GM12864 (cell line): ENCODE measurements at places on chromosomes 6 and 20.
A peak's percentile ranks its signal among the peaks of the same experiment; 100 is the strongest.

GRCh38 chr20:63065911-63066310 is 59.1 kb upstream of the BHLHE23 start:
- no peak for DNase-seq

GRCh38 chr20:62066983-62067433 is 1.3 kb upstream of the TAF4 start:
- no peak for DNase-seq

DNA sequence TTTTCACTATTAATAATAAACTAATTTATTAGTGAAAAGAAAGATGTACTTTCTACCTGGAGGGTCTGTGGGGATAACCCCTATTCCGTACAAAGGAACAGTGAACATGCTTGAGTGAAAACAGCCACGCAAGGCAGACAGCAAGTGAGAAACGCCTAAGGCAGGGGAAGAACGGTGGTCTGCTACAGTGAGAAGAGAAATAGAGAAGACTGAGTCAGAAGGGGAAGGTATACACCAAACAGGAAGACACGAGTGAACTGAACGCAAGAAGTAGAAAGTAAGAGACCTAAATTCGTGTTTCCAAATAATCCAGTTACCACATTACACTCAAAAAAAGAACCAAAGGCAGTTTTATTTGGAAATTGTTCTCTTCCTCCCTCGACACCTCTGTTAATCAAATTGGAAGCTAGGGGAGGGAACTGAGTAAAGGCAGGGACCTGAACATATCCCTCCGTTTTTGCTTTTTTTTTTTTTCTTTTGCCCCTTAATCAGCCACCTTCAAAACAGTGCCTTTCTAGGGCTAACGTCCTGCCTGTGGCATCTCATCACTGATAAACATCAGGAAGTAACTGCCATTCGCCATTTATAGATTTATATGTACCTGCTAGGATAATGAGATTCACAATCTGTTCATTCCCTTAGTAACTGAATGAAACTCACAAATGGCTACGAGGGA is 48.9 kb downstream of the ATXN1 start:
- peak; percentile 24 for DNase-seq

- DNase-seq: no peak
These were observed 103.5 kb downstream of the SCP2D1 start for GRCh38 chr20:18916886-18917750.

DNA sequence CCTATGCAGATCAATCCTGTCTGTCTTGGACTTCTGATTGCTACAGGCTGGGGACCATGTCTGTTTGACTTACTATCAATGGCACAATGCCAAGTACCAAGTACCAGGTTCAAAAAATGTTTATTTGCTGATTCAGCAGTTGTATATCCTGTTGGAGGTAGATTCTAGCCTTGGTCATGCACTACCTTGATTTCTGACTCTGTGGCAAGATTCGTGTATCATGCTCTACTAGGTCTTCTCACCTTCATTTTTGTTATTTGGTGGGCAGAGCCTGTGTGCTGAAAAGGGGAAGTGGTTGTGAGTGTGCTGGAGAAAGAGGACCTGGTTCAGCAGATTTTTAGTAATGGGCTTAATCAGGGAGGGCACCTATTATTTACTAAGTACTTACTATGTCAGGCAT is 192.4 kb upstream of the MYLIP start:
- DNase-seq: peak; percentile 55

- peak; percentile 92 for DNase-seq
These were observed at the start of gene GPANK1 for GRCh38 chr6:31664790-31665500. Gene GPANK1 (minus strand): TSS chr6:31664997. CDS start chr6:31664478, 519 bp downstream.

DNA sequence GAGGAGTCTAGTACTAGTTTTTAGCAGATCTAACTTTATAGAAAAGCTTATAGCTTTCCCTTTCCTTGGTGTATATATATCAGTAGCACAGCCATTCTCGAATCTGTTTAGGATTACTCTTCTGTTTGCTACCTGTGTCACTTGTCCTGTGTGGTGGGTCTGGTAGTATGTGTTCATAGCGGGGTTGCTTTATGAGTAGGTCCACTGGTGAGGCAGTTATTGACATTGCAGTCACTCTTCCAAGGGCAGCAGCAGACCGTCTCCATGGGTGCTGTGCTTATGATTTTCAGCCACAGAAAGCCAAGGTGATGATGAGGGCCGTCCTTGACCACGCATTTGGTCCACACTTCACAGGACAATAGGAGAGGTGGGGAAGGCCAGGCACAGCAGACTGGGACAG is 171.5 kb downstream of the CDKAL1 start:
- DNase-seq: no peak

DNA sequence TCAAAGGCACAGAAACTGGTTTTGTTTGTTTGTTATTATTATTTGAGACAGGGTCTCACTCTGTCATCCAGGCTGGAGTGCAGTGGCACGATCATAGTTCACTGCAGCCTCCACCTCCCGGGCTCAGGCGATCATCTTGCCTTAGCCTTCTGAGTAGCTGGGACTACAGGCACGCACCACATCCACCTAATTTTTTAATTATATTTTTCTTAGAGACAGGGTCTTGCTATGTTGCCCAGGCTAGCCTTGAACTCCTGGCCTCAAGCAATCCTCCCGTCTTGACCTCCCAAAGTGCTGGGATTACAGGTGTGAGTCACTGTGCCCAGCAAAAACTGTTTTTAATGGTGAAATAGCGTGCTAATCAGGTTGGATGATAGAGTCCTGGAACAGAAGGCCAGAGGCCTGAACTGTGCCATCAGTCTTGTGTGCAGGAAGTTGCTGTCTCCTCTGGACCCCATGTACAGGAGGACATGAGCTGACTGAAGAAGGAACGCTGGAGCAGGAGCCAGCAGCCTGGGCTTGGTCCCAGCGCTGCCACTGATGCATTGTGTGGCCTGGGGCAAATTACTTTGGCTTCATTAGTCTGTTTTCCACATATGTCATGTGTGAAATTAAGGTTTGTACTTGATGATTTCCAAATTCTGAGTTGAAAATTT is 4.9 kb downstream of the TM9SF4 start:
- no peak for DNase-seq

GRCh38 chr20:36467076-36467999 is 74.0 kb upstream of the MYL9 start:
- DNase-seq: no peak

- no peak for DNase-seq
These were observed 128.6 kb downstream of the RNF144B start for GRCh38 chr6:18515767-18516166.

DNA sequence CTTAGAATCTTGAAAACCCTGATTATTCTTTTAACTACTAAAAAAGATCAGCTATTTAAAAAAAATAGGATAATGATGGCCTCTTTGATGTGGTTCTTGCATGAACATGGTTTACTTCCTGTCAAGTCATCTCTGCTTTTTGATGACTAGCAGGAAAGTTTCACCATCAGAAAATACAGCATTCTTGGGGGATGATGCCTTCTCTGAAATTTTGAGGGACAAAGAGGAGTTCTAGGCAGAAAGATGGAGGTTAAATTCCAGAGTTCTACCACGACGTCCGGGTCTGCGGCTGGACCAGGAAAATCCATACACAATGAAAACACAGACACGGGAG is 130.4 kb downstream of the OLIG3 start:
- no peak for DNase-seq

GRCh38 chr6:136136274-136136673 is 113.8 kb downstream of the MTFR2 start:
- DNase-seq: no peak

DNA sequence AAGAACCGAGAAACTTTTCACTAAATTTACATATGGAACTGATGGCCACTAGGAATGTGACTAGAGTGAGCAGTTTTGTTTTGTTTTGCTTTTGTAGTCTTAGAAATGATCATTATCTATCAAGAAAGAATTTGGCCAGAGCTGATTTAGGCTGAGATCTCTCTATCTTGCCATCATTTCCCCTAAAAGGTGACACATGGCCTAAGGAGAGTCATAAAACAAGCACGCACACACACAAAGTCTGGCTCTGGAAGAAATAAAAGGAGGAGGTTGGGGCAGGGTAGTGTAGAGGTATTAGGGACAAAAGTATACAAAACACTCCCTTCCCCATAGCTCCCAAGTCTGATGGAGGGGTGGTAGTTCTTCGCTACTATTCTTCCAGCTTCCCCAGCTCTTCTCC is 56.4 kb downstream of the RIPOR2 start:
- DNase-seq: no peak

DNA sequence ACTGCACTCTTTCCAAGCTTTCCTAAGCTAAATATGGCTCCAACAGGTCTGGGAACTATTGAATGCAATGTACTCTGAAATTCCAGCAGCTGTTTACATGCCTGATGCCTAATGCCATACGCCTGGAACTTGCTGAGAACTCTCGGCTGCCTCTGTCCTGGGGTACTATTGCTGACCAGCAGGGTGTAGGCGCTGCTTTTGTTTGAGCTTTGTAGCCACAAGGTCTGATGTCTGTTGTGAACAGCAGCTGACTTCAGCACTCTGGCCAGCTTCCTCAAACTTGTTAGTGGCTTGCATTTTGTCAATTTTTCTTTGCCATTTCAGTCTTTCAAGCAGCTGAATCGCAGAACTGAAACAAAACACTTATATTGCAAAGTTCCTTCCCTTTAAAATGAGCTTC is 26.7 kb downstream of the SAYSD1 start:
- DNase-seq: no peak

DNA sequence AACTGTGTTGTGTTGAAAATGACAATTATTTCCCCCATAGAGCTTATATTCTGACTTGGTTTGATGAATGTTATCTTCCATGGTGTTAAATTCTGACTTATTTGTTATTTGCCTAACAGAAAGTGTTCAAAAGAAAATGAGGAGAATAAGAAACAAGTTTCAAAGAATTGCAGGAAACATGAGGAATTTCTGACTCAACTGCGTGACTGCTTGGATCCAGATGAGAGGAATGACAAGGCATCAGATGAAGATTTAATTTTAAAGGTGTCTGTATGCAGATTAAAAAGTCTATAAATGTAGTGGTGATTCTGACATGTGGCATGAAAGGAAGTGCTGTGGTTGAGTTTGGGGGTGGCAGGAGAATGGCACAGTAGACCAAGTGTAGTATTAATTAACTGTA is 50.6 kb downstream of the CCDC170 start:
- no peak for DNase-seq

DNA sequence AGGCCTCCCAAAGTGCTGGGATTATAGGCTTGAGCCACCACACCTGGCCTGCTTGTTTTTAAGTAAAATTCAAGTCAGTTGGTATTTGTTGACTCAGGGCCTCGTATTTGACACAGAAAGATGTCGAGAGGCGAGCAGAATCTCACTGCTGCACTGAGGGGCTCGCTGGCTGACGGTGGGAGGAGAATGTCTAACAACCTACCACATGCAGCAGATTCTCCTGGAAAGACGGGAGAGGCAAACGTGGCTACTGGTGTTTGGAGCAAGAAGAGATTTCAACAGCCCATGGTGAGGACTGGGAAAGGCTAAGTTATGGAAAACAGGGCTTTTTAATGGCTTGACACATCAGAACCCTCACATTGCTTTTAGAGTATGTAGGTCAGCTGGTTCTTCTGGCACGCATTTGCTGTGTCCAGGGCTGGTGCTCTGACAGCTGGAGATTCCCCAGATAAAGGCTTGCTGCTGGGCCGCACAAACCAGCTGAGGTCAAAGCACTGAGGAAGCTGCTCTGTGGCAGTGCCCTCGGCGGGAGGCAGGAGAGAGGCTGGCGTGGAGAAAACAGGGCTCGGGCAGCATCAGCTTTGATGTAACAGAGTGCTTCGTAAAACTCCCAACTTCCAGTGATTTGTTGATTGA is 84.2 kb upstream of the FRMD1 start:
- DNase-seq: no peak

DNA sequence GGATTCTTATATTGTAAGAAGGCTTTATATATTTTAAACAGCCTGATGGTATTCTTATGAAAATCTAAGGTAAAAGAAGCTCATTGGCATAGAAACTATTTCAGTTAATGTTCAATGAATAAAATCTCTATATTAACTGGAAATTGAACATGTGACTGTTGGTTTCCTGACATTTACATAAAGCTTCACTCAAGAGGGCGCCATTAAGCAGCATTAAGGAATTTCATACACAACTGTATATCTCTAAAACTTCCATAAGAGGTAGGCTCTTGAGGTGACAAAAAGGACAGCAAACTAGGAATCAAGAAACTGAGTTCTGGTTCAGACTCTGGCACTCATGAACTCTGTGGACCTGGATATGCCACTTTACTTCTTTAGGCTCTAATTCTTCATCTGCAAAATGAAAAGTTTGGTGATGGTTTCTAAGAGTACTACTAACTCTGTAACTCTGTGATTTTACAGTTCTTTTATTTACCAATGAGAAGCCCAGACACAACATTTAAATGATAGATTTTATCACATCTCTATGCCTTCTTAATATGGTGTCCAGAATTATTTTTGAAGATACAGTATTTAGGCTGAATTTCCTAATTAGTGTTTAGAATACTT is 147.5 kb downstream of the FLRT3 start:
- DNase-seq: no peak

GRCh38 chr6:117552618-117553017 is 49.7 kb downstream of the GOPC start:
- no peak for DNase-seq

DNA sequence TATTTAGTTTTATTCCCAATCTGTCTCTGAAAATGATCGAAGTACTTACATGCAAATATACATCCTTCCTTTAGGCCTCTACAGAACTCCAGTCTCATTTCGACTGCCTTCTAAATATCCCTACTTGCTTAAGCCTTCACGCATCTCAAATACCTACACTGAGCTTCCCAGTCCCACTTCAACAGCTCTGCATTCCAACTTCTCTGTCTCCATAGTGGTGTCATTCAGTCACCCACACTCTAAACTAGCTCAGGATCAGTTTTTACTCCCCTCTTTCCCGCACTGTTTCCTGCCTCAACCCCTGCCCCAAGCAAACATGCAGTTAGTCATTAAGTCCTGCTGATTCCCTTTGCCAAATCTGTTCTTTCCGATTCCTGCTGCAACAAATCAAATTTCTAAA is 91.8 kb upstream of the PREP start:
- no peak for DNase-seq

- no peak for DNase-seq
These were observed 126.8 kb downstream of the IPCEF1 start for GRCh38 chr6:154229786-154230185.

GRCh38 chr6:153312634-153313033 is 181.6 kb upstream of the RGS17 start:
- peak; percentile 13 for DNase-seq
